Immature natural killer cell (primary cell): ENCODE measurements at places on chromosomes 5 and 9. TPM values are rescaled to one million over a fixed set of nuclear protein-coding genes. Genes with fewer than 3 reads are reported as not detected.

GRCh38 chr5:60162441-60162840 lies 268.9 kb upstream of the PDE4D start:
- DNase-seq, result no peak
- no peaks in the 10 kb centered on the region for H3K36me3 ChIP-seq
- H3K4me3 ChIP-seq, result no peak overlapping the region

Gene CNTNAP3
- polyA plus RNA-seq, result not detected

Gene RMRP
- polyA plus RNA-seq, result 23.0 TPM

DNA sequence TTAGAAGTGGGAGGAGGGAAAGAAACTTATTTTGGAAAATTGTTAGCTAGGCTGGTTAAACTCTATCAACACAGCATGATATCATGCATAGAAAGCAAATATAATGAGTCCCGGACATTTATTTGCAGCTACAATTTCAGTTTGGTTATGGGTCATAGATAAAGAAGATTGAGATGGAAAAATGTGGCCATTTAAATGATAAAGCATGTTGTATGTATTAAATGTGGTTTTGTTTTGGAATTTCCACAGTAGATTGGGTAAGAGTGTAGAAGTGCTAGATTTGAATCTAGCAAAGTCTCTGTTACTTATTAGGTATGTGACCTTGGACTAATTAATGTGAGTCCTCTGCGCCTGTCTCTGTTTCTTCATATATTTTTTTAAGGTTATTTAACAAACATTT lies 217.4 kb downstream of the KDM4C start:
- no peak for DNase-seq
- H3K4me3 ChIP-seq, result no peak overlapping the region
- H3K36me3 ChIP-seq, result peaks cover 5% of the 10 kb centered on the region
- H3K27me3 ChIP-seq, result no peaks in the 10 kb centered on the region

GRCh38 chr5:52497133-52497693 lies 290.5 kb upstream of the ITGA1 start:
- no peaks in the 10 kb centered on the region for H3K36me3 ChIP-seq
- no peak for DNase-seq
- H3K4me1 ChIP-seq, result no peaks in the 10 kb centered on the region
- no peaks in the 10 kb centered on the region for H3K27me3 ChIP-seq
- H3K4me3 ChIP-seq, result no peak overlapping the region

GRCh38 chr5:37722236-37723161 lies 117.3 kb downstream of the GDNF start:
- H3K27ac ChIP-seq, result no peak overlapping the region
- peaks cover 8% of the 10 kb centered on the region for H3K4me1 ChIP-seq

DNA sequence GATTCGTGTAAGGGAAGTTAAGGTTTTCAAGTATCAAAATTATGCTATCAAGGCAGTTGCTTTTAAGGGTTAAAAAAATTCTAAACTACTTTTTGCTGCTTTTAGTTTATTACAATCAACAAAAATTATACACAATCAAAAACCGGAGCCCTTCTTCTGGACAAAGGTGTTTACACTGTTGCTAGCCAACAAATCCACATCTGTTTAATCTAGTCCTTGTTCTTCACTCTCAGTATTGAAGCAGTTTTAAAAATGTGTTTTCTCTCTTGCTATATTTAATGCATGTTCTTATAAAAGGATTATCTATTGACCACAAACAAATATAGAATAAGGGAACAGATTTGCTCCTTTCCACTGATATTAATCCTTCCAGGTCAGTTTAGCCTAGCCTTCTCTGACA lies 2.5 kb downstream of the FEM1C start:
- no peaks in the 10 kb centered on the region for H3K27me3 ChIP-seq
- H3K4me1 ChIP-seq, result peaks cover 76% of the 10 kb centered on the region
- no peak for DNase-seq

GRCh38 chr5:28512648-28513047 lies 1474.3 kb upstream of the CDH9 start:
- no peaks in the 10 kb centered on the region for H3K36me3 ChIP-seq
- no peaks in the 10 kb centered on the region for H3K4me1 ChIP-seq
- no peak overlapping the region for H3K27ac ChIP-seq
- no peaks in the 10 kb centered on the region for H3K27me3 ChIP-seq

Gene TBC1D2
- polyA plus RNA-seq, result 5.6 TPM

GRCh38 chr5:110413856-110414255 lies 312.6 kb downstream of the TMEM232 start:
- H3K4me1 ChIP-seq, result no peaks in the 10 kb centered on the region
- no peaks in the 10 kb centered on the region for H3K36me3 ChIP-seq
- no peak overlapping the region for H3K27ac ChIP-seq
- H3K4me3 ChIP-seq, result no peak overlapping the region

Gene TMEM174
- not detected for polyA plus RNA-seq

DNA sequence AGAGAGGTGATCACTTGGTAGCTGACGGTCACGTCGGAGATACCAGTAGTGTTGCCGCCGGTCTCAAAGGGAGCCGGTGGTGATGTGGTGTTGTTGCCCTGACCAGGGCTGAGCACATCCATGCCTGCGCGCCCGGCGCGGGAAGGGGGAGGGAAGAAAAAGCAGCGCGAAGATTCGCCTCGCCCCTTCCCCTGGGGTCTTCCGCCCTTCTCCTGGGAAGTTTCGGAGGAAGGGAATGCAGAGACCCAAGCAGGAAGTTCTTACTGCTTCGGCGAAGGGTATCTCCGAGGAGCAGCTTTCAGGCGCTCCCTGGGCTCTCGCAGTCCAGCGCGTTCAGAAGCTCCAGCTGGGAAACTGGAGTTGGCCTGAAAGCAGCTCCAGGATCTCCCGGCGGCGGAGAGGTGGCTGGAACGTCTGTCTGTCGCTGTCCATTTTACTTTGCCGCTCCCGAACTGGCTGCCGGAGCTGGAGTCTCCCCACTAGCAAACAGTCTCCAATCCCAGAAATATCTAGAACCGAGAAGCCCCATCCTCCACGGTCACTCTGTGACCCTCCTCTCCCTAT lies 565 bp downstream of the HTR1A start:
- no peak overlapping the region for H3K4me3 ChIP-seq
- H3K27ac ChIP-seq, result no peak overlapping the region
- no peaks in the 10 kb centered on the region for H3K4me1 ChIP-seq
- H3K27me3 ChIP-seq, result peaks cover 6% of the 10 kb centered on the region
- no peaks in the 10 kb centered on the region for H3K36me3 ChIP-seq
- DNase-seq, result no peak

DNA sequence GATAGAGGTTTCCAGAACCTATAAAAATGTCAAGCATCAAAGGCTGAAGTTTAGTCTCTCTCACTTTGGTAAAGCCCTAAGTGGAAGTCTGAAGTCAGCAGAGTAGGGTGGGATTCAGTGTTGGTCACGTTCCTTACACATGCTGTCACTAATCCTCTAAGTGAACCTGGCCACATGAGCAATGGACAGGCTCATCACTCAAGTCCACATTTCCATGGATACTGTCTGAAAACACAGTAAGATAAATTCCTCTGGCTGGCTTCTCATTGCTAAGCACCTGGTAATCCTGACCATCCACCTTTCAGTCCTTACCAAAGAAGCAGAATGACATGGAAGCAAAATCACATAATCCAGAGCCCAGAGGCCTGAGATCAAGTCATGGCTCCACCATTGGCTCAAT lies 43.8 kb downstream of the GNA14 start:
- H3K36me3 ChIP-seq, result no peaks in the 10 kb centered on the region
- DNase-seq, result no peak
- no peak overlapping the region for H3K4me3 ChIP-seq
- no peaks in the 10 kb centered on the region for H3K27me3 ChIP-seq
- no peak overlapping the region for H3K27ac ChIP-seq
- H3K4me1 ChIP-seq, result no peaks in the 10 kb centered on the region

DNA sequence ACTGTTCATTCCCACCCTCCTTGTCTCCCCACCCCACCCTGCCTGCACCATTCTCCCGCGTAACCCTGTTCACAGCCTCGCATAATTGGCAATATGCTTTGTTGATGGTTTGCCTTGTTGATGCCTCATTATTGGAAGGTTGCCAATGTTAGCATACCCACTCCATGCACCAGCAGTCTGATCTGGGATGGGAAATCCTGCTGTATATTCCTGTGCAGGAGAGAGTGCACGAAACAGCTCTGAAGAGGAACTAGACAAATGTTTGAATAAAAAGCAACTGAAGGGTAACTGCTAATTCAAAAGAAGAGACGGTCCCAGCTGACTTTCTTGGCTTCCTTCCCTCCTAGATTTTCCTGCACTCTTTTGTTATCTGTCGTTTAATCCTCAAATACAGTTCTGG lies 271.7 kb upstream of the TLE4 start:
- no peak for DNase-seq
- no peaks in the 10 kb centered on the region for H3K27me3 ChIP-seq
- H3K27ac ChIP-seq, result no peak overlapping the region
- H3K4me1 ChIP-seq, result no peaks in the 10 kb centered on the region

Gene SPINK7
- not detected for polyA plus RNA-seq

- H3K4me1 ChIP-seq, result peaks cover 29% of the 10 kb centered on the region
- DNase-seq, result peak; percentile 60
- H3K27ac ChIP-seq, result peak overlapping the region; percentile 73
- H3K4me3 ChIP-seq, result peak overlapping the region; percentile 88
- no peaks in the 10 kb centered on the region for H3K36me3 ChIP-seq
Measured at GRCh38 chr5:65102976-65103711, 334.4 kb downstream of the CWC27 start.

Gene TGFBI
- polyA plus RNA-seq, result 2.2 TPM

DNA sequence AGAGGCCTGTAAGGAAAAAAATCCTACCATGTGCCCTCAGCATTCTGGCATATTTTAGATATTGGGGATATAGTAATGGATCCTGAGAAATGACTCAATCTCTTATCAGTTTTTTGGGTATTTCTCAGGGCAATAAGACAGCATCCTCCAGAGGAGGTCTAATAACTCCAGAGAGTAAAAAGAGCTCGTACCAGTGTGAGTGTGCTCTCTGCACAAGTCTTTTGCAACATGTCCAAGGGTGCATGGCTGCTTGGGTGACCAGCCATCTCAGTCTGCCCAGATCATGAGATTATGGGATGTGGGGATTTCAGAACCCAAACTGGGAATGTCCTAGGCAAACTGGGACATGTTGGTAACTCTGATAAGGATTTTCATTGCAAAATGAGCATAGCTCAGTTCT lies 15.3 kb downstream of the ASPN start:
- no peak for DNase-seq
- H3K4me1 ChIP-seq, result no peaks in the 10 kb centered on the region
- no peaks in the 10 kb centered on the region for H3K36me3 ChIP-seq
- no peak overlapping the region for H3K27ac ChIP-seq
- H3K27me3 ChIP-seq, result no peaks in the 10 kb centered on the region

Gene CAMSAP1
- polyA plus RNA-seq, result 1.1 TPM

Gene FBP2
- polyA plus RNA-seq, result not detected

DNA sequence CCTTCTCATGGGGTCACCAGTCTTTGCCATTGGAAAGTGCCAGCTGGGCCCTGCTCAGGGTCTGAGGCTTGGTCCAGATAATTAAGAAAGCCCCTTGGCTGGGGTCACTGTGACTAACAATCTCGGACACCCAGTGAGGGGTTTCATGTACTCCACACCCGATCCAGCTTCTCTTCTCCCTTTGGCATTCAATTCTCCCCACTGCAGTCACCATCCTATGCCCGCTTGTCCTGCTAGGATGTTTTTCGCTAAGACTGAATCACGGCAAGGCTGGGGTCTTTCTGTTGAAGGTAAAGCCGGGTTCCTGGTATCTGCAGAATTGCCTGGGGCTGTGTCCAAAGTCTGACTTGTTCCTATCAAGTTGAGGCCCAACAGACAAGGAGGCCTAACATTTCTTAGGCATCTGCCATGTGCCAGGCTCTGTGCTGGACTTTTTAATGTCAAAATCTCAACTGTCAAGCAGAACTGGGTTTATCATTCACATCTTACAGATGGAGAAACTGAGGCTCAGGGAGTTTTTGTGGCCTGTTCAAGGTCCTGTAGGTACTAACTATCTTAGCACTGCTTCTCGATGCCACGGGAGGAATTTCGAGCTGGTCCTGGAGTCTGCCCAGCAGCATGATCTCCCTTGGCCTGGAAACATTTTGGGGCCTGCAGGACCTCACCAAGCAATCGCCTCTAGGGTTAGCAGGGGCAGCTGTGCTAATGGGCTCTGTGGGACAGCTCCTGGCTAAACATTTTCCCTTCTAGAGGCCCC lies 142.0 kb upstream of the ALDH1B1 start:
- no peaks in the 10 kb centered on the region for H3K4me1 ChIP-seq
- H3K27ac ChIP-seq, result no peak overlapping the region
- H3K36me3 ChIP-seq, result no peaks in the 10 kb centered on the region
- H3K4me3 ChIP-seq, result no peak overlapping the region
- no peak for DNase-seq

DNA sequence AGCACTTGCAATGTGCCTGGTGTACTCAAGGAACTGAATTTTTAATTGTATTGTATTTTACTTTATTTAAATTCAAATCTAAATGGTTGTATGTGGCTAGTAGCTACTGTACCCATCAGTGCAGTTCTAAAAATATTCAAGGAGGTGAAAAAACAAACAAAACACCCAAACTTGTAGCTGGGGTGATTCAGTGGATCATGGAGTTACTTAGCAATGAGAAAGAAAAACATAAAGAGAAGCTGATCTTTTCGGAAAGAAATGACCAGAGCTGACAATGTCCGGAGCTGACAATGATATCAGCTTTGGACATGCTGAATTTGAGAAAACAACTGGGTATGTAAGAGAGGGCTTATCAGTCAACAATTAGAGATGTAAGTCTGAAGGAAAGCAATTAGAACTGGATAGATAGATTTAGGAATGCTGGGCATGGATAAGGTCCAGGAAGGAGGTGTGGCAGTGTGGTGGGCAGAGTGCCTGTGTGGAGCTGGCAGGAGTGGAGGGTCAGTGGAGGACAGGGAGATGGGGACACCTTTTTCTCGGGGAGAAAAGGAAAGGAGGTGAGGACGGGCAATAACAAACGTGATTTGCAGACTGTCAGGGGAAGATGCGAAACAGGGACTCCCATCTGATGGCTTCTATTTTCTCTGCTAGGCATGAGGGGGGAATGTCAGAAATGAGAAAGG lies 113.2 kb downstream of the DCP2 start:
- DNase-seq, result no peak
- H3K36me3 ChIP-seq, result no peaks in the 10 kb centered on the region
- H3K27me3 ChIP-seq, result peaks cover 2% of the 10 kb centered on the region

Gene GKAP1
- polyA plus RNA-seq, result 4.9 TPM

- no peak overlapping the region for H3K27ac ChIP-seq
- H3K36me3 ChIP-seq, result no peaks in the 10 kb centered on the region
- H3K4me1 ChIP-seq, result peaks cover 7% of the 10 kb centered on the region
- no peak for DNase-seq
- no peaks in the 10 kb centered on the region for H3K27me3 ChIP-seq
Measured at GRCh38 chr5:11715461-11716196, 188.6 kb downstream of the CTNND2 start.
